Occipital lobe (tissue), 3 donors: ENCODE measurements at places on chromosomes 5 and 9. TPM values are rescaled to one million over a fixed set of nuclear protein-coding genes. Genes with fewer than 3 reads are reported as not detected.

Gene PRDM9
- total RNA-seq, result not detected

Gene RANBP3L
- 14.7 TPM for total RNA-seq

Gene TBC1D13
- total RNA-seq, result 7.5 TPM

Gene PCDH12
- total RNA-seq, result 2.8 TPM

Gene INPP5E
- total RNA-seq, result 11.5 TPM

Gene GPR150
- total RNA-seq, result not detected

Gene ROR2
- 0.94 TPM for total RNA-seq

Gene SPAAR
- total RNA-seq, result 0.31 TPM

Gene NEURL1B
- total RNA-seq, result 19.2 TPM

Gene PCDHA9
- total RNA-seq, result 18.6 TPM

Gene SMIM33
- not detected for total RNA-seq

Gene IGFBPL1
- total RNA-seq, result 67.1 TPM

Gene SHC3
- 51.5 TPM for total RNA-seq

GRCh38 chr9:84759300-84759750 is 89.8 kb downstream of the NTRK2 start:
- no peak for DNase-seq

GRCh38 chr9:114572199-114572598 is 15.4 kb upstream of the ATP6V1G1 start:
- no peak for DNase-seq

- peak; percentile 33 for DNase-seq
Observed at GRCh38 chr5:157046041-157046440, 12.9 kb downstream of the HAVCR1 start.

- no peak for DNase-seq
Observed at GRCh38 chr5:23655674-23656073, 148.3 kb downstream of the PRDM9 start.

DNA sequence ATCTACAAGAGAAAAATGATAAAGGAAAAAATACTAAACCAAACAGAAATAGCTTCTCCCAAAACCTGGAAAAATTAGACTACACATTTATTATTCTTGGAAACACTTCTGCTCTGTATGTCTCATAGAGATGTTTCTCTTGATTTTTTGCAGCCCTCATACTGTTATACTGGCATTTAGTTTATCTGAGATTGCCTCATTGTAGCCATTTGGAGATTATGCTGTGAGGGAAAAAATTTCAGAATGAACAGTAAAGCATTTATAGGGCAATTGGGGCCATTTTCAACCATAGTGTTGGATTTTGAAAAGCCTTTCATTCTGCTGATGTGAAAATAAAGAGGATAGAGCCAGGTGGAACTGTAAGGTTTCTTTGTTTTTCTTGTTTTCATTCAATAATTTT is 441.8 kb upstream of the RIOK2 start:
- no peak for DNase-seq

DNA sequence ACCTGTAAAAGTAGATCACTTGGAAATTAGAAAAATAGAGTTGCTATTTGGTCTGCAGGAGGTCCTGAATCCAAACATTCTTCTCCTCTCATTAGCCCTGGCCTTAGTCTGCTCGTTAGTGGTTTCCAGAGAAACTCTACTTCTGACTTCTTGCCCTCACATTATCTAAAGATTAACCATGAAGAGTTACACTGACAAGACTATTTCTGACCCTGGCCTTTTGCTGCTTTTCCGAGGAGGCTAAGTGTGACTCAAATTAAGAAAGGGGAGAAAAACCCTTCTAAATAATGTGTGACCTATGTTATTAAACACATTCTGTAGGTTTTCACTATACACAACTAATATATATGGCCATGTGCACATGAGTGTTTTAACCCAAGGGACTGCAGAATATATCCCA is 302.4 kb downstream of the RAB3C start:
- DNase-seq, result no peak

GRCh38 chr9:92278110-92278509 is 15.4 kb downstream of the IARS1 start:
- no peak for DNase-seq

DNA sequence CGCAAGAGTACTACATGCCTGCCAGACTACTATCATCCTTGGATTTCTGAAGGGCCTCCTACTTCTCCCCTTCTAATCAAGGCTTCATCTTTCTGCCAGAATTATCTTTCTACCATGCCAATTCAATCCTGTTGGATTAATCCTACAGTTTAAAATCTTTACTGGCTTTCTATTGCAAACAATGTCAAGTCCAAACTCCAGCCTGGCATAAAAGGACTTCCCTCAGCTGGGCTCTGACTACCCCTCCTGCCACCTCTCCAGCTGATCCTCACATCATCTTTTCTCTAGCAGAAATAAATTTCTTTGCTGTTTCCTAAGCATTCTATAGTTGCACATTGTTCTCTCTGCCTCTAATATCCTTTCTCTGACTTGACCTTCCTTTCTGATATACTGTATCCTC is 119.7 kb upstream of the RAD23B start:
- no peak for DNase-seq

GRCh38 chr5:149936700-149937091 is 7.9 kb downstream of the PDE6A start:
- no peak for DNase-seq

- DNase-seq, result no peak
Observed at GRCh38 chr5:3598207-3598606, 2.6 kb downstream of the IRX1 start.

DNA sequence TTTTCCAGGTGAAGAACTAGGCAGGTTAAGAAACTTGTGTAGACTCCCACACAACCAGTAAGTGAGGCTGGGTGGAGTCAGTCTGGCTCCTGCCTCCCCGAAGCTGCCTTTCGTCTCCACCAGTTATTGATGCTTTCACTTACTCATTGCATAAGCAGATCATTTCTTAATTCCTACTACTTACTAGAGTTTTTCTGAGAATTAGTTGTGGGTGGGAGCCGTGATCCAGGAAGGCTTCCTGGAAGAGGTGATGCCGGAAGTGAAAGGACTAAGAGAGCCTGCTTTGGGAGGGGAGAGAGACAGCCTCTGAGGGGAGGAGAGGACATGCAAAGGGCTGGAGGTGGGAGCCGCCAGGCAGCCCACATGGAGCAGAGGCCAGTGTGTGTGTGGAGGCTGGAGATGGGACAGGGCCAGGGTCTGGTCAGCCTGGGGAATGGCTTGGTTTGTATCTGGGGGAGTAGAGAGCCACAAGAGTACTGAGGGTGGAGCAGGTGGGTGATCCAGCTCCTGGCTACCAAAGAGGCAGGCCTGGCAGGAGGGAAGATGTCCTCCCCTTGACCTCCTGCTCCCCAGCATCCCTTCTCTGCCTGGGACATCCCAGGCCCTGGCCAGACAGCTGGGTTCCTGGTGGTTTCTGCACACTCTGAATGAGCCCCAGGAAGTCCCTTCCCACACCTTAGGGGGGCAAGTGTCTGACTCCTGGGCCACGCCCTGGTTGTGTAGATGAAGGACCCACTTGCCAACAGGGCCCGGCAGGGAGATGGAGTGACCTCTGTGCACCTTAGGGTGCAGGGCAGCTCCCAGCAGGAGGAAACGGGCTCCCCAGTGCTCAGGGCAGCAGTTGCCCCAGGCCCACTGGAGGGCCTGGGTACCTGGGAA is 12.2 kb upstream of the CARD19 start:
- DNase-seq, result no peak

GRCh38 chr5:177444106-177445051 is 2.2 kb upstream of the PRR7 start:
- no peak for DNase-seq

GRCh38 chr5:151094030-151094851 is 13.4 kb upstream of the TNIP1 start:
- no peak for DNase-seq

GRCh38 chr9:75855509-75855908 is 35.0 kb upstream of the PCSK5 start:
- no peak for DNase-seq

GRCh38 chr5:65338606-65339151 is 143.0 kb downstream of the ADAMTS6 start:
- no peak for DNase-seq

GRCh38 chr9:137168904-137169856 is 671 bp downstream of the LRRC26 start:
- peak; percentile 54 for DNase-seq

- no peak for DNase-seq
Observed at GRCh38 chr9:96510258-96510657, 60.3 kb downstream of the HABP4 start.
